ENCODE measurements at places on chromosomes 16 and 17.

GRCh38 chr17:48057626-48058025 is 9.5 kb downstream of the NFE2L1 start:
- no peak for DNase-seq

GRCh38 chr16:53893731-53894435 is 189.9 kb downstream of the FTO start:
- DNase-seq = no peak

GRCh38 chr16:66713076-66713475 is 16.5 kb upstream of the CMTM4 start:
- no peak for DNase-seq

GRCh38 chr16:67841816-67842508 is at the start of gene THAP11:
Gene THAP11 (plus strand): TSS chr16:67842320. CDS start chr16:67842555, 235 bp downstream.
- peak; percentile 95 for DNase-seq

GRCh38 chr17:43360376-43360738 is 38.4 kb upstream of the ARL4D start:
- peak; percentile 94 for DNase-seq

DNA sequence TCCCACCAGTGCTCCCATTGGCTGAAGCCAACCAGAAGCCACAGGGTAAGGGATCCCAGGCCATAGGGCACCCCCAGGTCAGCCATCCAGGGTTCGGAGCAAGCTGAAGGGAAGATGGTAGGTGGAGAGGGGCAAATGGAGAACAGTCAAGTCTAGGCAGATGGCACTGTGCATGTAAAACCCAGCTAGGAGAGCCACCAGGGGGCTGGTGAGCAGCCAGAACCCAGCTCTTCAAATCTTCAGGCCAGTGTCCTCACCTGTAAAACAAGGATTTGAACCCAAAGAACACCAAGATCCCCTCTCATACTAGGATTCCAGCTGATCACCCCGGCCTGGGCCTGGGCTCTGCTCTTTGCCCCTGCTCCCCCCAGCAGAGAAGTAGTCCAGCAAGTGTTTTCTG is 43.5 kb downstream of the GINS3 start:
- DNase-seq = no peak

DNA sequence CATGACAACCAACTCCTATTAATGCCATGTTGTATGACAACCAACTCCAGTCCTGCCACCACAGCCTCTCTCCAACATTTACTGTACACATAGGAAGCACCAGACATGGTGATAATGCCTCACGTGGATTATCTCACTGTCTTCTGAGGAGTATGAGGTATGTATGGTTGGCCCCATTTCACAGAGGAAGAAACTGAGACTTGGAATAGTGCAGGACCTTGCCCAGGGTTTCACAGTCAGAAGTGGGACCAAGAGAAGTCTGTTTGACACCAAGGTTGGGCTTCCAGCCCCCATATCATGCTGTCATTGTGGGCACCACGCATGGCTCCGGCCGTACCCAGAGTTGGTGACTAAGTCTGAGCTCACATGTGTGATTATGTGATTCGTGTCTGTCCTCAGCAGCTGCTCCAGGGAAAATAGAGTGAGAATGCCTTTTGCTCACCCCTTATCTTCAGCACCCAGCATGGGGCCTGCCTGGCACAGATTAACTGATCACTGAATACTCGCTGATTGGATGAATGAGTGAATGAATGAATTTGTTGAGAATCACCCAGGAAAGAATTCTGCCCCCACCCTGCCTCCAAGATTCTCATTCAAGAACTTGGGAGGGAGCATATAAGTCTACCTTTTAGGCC is 204.1 kb upstream of the NLRP1 start:
- peak; percentile 3 for DNase-seq

DNA sequence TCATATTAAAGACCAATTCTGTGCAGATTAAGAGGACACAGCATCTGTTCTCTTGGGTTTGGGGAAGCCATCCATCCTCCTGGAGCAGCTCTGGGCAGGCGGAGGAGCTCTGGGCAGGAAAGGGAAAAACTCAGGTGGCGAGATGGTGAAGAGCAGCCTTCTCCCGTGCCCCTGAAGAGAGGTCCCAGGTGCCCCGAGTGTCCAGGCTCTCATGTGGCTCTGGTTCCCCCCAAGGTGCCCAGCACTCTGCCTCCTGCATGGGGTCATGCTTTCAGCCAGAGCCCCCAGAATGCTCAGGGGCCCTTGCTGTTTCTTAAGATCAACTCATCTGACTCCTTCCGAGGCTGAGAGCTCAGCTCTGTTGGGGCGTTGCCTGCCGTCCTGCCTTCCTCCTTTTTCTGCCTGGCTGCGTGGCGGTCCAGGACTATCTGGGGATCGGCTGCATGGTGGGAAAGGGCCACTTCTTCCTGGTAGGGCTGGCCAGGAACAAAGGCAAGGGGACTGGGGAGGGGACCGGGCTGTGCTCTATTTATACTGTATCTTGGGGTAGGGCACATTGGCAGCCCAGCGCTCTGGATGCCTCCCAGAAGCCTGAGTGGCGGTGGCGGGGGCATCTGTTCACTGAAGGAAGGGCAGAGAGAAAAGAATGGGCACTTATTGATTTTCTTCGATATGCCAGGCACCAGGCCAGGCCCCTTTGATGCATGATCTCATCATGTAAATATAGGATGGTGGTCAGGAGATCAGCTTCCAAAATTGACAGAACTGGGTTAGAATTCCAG is 103.2 kb upstream of the SDK2 start:
- DNase-seq = no peak

DNA sequence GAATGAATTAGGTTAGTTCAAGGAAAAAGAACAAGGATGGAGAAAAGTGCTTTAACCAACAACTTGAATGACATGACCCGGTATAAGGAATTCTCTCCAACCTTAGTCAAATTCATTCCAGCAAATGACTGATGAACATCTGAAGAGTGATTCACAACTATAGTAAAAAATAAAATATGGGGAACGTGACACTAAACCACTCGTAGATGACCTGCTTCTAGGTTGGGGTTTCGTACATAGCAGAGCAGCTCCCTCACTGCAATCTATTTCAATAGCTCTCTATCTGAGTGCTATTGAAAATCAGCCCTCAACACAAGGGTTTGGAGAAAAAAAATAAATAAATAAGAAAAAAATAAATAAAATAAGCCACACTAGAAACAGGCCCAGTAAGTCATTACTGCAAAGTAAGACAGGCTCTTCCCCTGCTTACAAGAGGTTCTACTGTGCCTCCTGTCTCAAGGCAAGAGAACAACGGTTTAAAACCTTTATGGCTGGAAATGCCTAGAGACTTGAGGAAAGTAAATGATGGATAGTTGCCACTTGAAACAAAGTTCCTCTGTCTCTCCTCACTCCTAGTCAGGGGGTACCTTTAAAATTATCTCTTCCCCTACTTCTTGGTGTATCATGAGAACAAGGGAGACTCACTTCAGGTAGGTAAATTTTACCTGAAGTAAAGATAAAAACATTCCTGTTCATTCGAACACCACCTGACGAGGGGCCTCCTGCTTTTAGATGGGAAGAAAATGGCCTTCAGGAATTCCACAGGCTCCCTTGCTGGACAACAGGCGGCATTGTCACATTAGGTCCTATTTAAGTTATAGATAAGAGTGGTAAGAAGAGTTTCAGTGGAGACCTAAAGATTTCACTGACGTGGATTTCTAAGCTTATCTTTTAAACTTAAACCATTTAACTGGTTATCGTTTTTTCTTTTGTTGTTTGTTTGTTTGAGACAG is 20.5 kb downstream of the COG7 start:
- DNase-seq = no peak

GRCh38 chr17:82021107-82021899 is 1.4 kb downstream of the CENPX start:
- peak; percentile 67 for DNase-seq

- DNase-seq = no peak
These were observed 389.2 kb upstream of the HSBP1 start for GRCh38 chr16:83418565-83418964.

GRCh38 chr16:1773703-1774447 is 941 bp upstream of the MRPS34 start:
- DNase-seq = peak; percentile 51
